T-helper 2 cell treated with Interferon-gamma antibody and Interleukin-4, amounts not matched to agents 100 ng/mL and 5 ng/mL, for 36 hours (primary cell): ENCODE measurements at places on chromosomes 2 and 18. TPM values are rescaled to one million over a fixed set of nuclear protein-coding genes. Genes with fewer than 3 reads are reported as not detected.

Gene HDAC4
- 52.0 and 70.2 TPM in 2 replicates for total RNA-seq

Gene GPR39
- total RNA-seq: not detected in 2 replicates

Gene PLGLB1
- 3.2 TPM in 1 of 2 replicates, not detected in the other for total RNA-seq

Gene LYG2
- total RNA-seq: not detected in 2 replicates

Gene LIMS4
- 0.20 and 0.25 TPM in 2 replicates for total RNA-seq

Gene CYBRD1
- total RNA-seq: 2.0 and 2.7 TPM in 2 replicates

Gene PARD3B
- 1.6 and 1.7 TPM in 2 replicates for total RNA-seq

Gene BCL2
- 85.7 and 89.0 TPM in 2 replicates for total RNA-seq

Gene MC4R
- total RNA-seq: not detected in 2 replicates

Gene ALS2
- total RNA-seq: 8.0 and 8.4 TPM in 2 replicates

Gene ELP2
- total RNA-seq: 68.0 and 71.9 TPM in 2 replicates

Gene ALPP
- total RNA-seq: not detected in 2 replicates

Gene RAD51AP2
- not detected in 2 replicates for total RNA-seq

Gene IL1RL1
- 2.4 and 3.0 TPM in 2 replicates for total RNA-seq

Gene TANC1
- 0.20 TPM in 2 replicates for total RNA-seq

Gene MYO3B
- total RNA-seq: 1.2 and 1.4 TPM in 2 replicates

Gene CPO
- not detected in 2 replicates for total RNA-seq

Gene ACADL
- total RNA-seq: not detected in 2 replicates

Gene SULT1C3
- total RNA-seq: not detected in 2 replicates

Gene CRYBA2
- not detected in 2 replicates for total RNA-seq

Gene ABCG5
- not detected in 2 replicates for total RNA-seq

Gene IL36B
- not detected in 2 replicates for total RNA-seq

Gene ANKRD30BL
- total RNA-seq: not detected in 2 replicates

Gene CNTNAP5
- not detected in 2 replicates for total RNA-seq

Gene FBXO36
- 0.41 and 0.52 TPM in 2 replicates for total RNA-seq

Gene UGT1A3
- total RNA-seq: not detected in 2 replicates

Gene TNFRSF11A
- 29.6 and 30.8 TPM in 2 replicates for total RNA-seq

Gene LRRC30
- total RNA-seq: not detected in 2 replicates

Gene TMEM18
- total RNA-seq: 28.2 and 29.5 TPM in 2 replicates

Gene NDC80
- total RNA-seq: 72.8 and 73.2 TPM in 2 replicates

Gene CNDP1
- total RNA-seq: 0.25 TPM in 1 of 2 replicates, not detected in the other

Gene ZBTB7C
- 0.11 and 0.16 TPM in 2 replicates for total RNA-seq

Gene SPRED2
- total RNA-seq: 6.5 and 7.7 TPM in 2 replicates

Gene HOXD1
- not detected in 2 replicates for total RNA-seq

Gene ITGA4
- total RNA-seq: 311 and 312 TPM in 2 replicates

Gene OR6B2
- not detected in 2 replicates for total RNA-seq

Gene MC5R
- total RNA-seq: 0.09 TPM in 1 of 2 replicates, not detected in the other

Gene CAPG
- total RNA-seq: 403 and 407 TPM in 2 replicates

Gene NFATC1
- total RNA-seq: 37.9 and 39.7 TPM in 2 replicates

Gene ATP5MC3
- 255 TPM in 2 replicates for total RNA-seq

Gene TXNDC2
- not detected in 2 replicates for total RNA-seq

Gene DOK1
- 50.4 and 52.5 TPM in 2 replicates for total RNA-seq

Gene NDUFS1
- total RNA-seq: 64.5 and 68.9 TPM in 2 replicates

Gene NXPH2
- total RNA-seq: not detected in 2 replicates

Gene PAX3
- total RNA-seq: not detected in 2 replicates

Gene MYL1
- not detected in 2 replicates for total RNA-seq

Gene ZSWIM2
- not detected in 2 replicates for total RNA-seq

Gene PLGLB2
- 4.4 and 5.2 TPM in 2 replicates for total RNA-seq

Gene ALLC
- not detected in 2 replicates for total RNA-seq
